M059J (cell line): ENCODE measurements at places on chromosomes 1 and 21.

GRCh38 chr1:12769976-12770505 is 3.5 kb upstream of the PRAMEF12 start:
- DNase-seq, result no peak

DNA sequence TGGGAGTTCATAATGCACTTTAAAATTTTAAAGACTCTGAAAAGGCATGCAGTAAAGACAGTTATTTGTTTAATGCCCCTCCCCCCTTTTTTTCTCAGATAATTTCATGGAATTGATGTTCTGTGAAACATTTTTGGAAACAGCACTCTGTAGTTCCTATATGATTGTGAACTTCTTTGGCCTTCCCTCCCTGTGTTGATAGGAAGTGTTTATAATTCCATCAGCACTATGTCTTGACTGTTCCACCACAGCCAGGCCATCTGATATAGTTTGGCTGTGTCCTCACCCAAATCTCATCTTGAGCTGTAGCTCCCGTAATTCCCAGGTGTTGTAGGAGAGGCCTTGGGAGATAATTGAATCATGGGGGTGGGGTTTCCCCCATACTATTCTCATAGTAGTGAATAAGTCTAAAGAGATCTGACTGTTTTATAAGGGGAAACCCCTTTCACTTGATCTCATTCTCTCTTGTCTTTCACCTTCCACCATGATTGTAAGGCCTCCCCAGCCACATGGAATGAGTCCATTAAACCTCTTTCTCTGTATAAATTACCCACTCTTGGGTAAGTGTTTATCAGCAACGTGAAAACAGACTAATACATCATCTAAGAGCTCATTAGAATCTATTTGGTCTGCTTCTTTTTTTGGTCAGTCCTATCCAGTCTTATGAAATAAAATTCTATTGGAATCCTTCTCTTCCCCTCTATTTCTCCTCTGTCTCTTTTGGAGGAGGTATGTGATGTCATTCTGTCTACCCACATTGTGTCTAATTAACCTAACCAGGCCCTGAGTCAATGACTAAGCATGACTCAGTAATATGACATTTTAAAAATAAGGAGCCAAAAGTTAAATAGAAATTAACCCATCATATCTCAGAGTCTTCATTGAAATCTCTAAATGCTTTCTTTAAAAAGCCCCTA is 8.9 kb downstream of the CCDC185 start:
- peak; percentile 91 for DNase-seq

DNA sequence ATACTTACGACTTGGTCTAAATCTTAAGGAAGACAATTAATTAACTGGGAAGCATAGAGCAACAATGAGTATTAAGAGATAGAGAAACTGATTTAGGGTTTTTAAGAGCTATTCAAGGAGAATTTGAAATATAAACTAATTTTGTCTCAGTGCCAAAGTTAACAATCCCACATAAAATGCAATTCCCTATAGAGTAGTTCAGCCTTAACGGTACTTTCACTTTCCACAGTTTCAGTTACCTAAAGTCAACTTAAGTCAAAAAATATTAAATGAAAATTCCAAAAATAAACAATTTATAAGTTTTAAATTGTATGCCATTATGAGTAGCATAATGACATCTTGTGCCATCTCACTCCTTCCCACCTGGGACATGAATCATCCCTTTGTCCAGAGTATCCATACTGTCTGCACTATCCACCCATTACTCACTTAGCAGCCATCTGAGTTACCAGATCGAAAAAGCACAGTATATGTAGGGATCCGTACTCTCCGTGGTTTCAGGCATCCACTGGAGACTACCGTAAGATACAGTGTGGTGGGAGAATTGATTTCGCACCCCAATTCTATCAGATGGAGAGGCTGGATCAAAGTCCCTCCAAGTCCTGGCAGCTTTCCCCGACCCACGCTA is 4.8 kb upstream of the SARS1 start:
- peak; percentile 19 for DNase-seq

GRCh38 chr1:14500912-14501311 is 97.6 kb upstream of the KAZN start:
- no peak for DNase-seq

DNA sequence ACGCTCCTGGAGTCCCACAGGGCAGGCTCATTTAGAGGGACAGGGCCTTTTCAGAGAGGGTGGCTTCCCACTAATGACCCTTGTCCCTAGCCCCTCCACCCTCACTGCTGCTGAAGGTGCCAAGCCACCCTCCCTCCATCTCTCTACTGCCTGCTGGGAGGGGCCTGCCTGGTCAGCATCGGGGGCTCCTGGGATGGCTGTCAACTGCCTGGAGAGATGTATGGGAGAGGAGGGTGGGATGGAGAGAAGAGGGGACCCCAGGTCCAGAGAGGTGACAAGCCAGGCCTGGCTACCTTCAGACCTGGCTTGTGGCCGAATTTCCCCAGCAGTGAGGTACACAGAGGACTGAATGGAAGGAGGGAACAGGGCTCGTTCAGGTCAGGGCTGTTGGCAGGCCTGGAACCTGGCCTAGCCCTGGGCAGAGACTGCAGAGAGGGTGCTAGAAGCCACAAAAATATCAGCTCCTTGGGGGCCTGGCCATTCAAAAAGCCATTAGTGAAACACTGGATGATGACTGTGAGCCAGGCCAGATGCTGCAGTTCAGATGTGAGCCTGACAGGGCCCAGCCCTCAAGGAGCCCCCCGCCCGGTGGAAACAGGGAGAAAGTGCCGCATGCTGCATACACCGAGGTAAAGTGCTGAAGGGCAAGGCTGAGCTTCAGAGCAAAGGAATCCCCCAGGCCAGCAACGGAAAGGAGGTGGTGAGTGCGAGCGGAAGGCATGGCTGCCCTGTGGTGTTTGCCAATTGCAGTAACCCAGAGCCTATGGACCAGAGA is 20.0 kb downstream of the MMEL1 start:
- DNase-seq, result no peak
